ENCODE measurements at places on chromosomes 6 and 20.

- DNase-seq: peak; percentile 80
Measured at GRCh38 chr20:36585410-36586125, 12.2 kb downstream of the TGIF2 start.

DNA sequence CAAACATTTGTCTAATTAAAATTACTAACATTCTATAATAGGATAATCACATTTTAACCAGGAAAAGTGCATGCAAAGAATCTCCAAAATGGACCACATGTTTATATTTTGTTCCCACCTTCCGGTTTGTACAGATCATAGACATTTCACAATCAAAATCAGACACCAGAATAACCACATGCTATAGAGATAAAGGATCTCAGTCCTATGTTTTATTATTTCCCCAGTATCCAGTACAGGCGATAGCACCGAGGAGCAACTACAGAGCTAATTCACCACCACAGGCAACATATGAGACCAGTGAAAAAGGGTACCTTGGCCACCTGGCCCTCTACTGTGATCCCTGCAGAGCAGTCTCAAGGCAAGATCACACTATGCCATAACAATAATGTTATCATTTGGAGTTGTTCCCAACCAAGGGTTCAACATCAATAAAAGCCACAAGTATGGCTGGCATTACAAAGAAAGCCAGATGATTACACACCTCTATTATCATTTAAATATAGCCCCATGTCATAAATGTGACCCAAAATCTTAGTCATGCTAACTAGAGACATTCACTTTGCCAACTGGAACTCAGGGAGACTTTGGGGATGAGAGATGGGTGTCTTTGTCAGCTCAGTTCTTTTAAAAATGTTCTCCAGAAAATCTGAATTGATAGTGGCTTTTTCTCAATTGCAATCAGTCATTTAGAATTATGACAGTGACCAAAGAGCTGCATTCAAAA, 46.7 kb downstream of the RALGAPA2 start:
- DNase-seq: no peak

GRCh38 chr6:169638388-169638787, 63.4 kb downstream of the WDR27 start:
- DNase-seq: no peak

DNA sequence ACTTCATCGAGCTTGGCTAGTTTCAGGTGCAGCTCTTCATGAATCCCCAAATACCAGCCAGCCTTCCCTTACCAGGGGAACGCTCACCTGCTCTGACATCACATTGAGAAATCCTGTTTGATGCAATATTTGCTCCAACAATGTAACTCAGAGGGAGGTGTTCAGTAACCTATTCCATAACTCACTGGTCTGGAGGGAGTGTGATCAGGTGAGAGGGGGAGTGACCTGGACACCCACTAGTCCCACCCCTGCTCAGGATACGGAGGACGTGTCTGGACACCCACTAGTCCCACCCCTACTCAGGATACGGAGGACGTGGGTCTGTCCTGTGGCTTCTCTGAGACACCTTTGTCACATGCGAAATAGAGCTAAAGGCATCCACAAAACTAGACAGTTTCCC, 70.3 kb downstream of the HUS1B start:
- no peak for DNase-seq

DNA sequence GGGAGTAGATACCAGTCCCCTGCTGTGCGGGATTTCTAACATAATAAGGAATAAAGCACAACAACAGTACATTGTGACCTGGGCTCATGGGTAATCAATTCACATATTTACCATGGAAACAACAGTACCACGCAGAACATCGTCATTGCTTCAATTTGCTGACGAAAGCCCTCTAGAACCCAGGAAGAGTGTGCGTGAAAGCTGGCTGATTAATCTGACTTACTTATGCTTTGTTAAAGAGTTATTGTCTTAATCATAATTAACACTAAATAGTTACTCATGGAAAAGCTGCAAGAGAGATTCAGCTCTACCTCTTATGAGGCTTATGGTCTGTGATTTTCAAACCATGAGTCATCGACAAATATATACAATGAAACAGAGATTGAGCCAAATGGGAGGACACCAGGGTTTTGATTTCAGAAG, 644.3 kb upstream of the AGPAT4 start:
- DNase-seq: no peak

- DNase-seq: no peak
Measured at GRCh38 chr6:139944131-139944530, 569.7 kb upstream of the CITED2 start.

DNA sequence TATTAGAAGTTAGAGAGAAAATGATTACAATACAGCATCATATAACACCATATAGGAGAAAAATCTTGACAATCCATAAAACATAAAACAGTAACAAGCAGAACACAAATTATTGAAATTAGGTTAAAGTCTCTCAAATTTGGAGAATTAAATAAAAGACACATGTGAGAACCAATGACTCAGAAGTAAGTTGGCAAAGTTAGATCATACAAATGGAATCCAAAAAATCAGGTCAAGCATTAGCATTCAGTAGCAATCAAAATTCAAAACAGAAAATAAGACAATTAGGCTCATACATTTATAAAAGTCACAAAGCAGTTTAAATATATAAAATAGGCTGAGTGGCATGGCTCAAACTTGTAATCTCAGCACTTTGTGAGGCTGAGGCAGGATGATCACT, 775.6 kb downstream of the PHF3 start:
- DNase-seq: no peak

GRCh38 chr20:25044660-25045342, 13.1 kb downstream of the ACSS1 start:
- no peak for DNase-seq

DNA sequence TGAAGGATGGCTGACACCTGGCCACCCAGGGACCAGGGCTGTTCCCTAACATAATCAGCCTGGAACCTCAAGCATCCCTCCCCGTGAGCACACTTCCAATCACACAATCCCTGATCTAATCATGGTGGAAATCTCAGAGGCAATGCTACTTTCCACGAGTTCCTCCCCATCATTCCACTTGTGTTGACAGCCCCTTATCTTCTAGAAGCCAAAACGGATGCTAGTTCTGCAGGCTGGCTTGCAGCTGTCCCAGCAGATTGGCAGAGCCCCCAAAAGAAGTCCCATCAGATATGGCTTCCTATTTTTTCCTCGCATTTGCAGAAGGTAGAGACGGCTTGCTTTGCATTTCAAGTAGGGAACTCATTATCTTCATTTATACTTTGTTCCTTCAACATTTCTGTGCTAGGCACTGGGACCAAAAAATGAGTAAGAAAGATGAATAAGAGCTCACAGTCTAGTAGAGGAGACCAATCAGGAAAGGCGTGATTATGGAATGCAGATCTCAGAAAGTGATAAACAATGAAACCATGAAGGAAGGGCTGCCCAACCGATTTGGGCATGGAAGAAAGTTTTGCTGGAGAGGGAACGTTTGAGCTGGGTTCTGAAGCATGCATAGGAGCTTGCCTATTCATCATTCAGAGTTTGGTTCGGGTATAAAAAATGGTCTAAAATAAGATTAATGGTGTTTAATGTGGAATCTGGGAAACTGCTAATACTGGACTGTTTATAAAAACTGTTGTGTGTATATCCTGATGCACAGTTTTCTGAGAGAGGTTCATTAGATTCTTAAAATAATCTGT, 44.6 kb upstream of the TBC1D7 start:
- DNase-seq: no peak

GRCh38 chr6:133170602-133171001, 70.6 kb upstream of the EYA4 start:
- no peak for DNase-seq

DNA sequence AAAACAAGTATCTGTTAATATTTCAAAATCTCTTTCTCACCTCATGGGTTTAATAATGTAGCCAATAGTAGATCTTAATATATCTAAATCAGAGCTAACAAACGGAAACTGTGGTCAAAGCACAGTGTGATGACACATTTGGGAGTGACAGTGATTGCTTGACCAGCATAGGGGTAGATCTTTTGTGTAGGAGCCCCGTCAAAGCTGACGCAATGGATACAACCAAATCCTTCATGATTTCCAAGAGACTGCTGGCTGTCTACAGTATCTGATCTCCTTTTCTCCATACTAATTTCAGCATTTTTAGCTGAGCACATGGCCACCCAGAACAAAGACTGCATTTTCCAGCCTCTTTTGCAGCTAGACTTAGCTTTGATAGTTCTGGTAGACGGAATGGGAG, 299.3 kb upstream of the ECI2 start:
- DNase-seq: no peak

- no peak for DNase-seq
Measured at GRCh38 chr6:64113704-64114103, 478.1 kb downstream of the PHF3 start.

DNA sequence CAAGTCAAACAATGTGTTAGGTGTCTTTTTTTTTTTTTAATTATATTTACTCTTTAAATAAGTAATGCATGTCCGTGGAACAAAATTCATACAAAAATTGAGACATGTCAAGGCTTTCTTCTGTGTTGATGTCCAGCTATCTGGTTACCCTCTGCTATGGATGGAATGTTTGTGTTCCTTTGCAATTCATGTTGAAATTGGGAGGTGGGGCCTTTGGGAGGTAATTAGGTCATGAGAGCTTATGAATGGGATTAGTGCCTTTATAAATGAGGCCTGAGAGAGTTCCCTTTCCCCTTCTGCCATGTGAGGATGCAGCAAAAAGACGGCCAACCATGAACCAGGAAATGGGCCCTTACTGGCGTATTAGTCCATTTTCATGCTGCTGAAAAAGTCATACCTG, 83.1 kb upstream of the KCNG1 start:
- DNase-seq: no peak

DNA sequence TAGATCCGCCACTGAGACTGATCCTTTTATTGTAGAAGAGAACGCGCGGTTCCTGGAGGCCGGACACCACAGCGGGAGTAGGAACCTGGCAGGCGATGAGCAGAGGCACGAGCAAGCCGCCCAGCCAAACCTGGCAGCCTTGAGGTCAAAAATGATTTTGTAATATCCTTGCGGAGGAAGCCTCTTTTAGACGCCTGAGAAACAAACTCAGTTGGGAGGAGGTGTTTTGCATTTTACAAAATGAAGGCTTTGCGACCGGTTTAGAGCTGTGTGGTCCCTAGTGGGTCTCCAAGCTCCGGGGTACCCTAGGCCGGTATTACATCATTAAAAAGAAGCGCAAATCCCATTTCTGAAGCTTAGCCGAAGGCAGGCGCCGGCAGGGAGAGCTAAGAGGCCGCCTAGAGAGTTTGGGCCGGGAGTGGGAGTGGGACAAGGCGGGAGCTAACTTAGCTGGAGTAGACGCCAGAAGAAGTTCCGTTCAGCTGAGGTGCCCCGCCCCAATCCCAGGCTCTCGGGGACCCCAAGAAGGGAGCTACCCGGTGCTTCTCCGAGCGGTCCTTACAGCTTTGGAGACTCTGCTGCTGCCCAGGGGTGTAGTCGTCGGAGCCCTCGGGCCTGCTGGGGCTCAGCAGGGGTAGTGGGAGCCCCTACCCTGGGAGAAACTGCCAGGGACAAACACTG, 1.9 kb upstream of the TBX18 start:
- no peak for DNase-seq

DNA sequence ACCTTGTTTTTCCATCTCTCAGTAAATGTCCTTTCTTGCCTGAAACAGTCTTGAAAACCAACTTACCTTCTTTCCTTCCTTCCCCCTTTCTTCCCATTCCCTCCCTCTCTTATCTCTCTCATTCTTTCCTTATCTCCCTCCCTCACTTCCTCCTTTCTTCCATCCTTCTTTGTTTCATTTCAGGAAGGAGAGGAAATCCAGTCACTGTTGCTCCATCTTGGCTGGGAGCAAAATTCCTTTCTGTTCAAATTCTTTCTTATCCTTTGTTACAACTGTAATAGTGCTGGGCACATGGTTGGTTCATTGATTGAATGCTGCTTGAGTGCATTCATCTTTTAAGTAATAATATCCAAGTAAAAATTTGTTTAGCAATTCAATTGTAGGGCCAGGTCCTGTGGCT, 17.4 kb upstream of the TCP11 start:
- DNase-seq: no peak

DNA sequence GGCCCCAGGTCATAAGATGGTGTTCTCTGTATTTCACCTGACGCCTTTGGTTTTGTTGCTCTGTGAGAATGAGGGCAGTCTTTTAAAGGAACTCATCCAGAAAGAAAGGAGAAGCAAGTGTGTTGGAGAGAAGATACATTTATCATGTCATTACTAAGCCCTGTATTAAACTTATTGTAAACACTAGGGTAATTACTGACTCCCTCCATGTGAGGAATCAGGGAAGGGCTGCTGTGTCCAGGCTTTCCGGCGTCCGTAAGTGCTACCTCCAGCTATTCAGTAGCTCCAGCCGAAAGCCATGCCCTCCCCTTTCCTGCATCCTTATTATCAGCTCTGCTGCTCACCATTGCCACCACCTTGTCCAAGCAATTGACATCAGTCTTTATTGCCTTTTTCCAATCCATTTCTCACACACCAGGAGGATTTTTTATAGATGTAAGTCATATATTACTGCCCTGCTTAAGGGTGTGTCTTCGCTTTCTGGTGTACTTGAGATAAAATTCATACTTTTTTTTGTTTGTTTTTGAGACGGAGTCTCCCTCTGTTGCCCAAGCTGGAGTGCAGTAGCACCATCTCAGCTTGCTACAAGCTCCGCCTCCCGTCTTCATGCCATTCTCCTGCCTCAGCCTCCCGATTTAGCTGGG, 94.7 kb downstream of the RPP40 start:
- no peak for DNase-seq

- peak; percentile 93 for DNase-seq
Measured at GRCh38 chr6:159106627-159107241, 61.9 kb upstream of the TAGAP start.

- no peak for DNase-seq
Measured at GRCh38 chr6:169651498-169651897, 50.3 kb downstream of the WDR27 start.

GRCh38 chr6:22401206-22401605, 104.4 kb upstream of the PRL start:
- no peak for DNase-seq

DNA sequence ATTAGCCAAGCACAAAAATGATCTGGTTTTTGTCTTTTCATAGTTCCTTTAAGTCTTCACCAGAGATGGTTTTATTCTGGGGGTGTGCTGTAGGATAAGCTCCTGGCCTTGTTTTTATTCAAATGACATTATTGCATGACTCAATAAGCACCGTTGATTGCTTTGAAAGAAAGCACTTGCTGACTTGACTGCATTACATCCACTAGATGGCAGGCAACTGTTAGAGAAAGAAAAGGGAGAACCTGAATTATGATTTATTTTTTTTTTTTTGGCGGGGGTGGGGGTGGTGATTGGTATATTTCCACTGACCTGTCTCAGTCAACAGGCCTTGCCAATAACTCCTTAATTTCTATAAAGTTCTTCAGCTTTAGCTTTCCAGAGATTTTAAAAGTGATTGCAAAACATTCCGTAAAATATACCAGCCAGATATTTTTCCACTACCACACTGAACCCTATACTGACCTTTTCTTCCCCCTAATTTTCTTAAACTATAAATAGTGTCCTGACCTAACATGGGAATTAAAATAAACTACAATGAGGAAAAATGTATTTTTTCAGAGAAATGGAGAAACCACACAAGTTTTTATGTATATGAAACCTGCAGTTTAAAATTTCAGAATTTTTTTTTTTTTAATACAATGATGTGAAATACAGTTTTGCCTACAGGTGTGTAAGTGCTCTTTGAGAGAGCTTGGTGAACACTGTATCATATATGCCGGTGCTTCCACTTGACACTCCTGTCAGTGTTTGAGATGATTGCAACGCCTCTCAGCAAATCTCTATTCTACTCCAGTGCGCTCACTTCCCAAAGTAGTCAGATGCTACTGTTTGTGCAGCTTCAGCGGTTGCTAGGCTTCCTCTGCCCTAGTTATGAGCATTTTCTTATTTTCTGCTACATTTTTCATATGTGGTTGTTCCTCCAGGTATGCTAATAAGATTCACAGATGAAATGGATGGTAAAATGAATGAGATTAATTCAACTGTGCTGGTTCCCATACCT, 274.3 kb downstream of the CD109 start:
- DNase-seq: peak; percentile 63

- DNase-seq: peak; percentile 68
Measured at GRCh38 chr6:143059663-143060353, 881 bp upstream of the AIG1 start.

All from DMS153 (cell line).